ENCODE measurements at places on chromosomes 1 and 21.
A peak's percentile ranks its signal among the peaks of the same experiment; 100 is the strongest.

GRCh38 chr1:71245246-71245645 lies 164.4 kb upstream of the ZRANB2 start:
- no peak for DNase-seq

GRCh38 chr1:150987924-150988323 lies 5.8 kb downstream of the ANXA9 start:
- DNase-seq, result no peak

- no peak for DNase-seq
Measured at GRCh38 chr1:32948905-32949304, 15.7 kb downstream of the RNF19B start.

DNA sequence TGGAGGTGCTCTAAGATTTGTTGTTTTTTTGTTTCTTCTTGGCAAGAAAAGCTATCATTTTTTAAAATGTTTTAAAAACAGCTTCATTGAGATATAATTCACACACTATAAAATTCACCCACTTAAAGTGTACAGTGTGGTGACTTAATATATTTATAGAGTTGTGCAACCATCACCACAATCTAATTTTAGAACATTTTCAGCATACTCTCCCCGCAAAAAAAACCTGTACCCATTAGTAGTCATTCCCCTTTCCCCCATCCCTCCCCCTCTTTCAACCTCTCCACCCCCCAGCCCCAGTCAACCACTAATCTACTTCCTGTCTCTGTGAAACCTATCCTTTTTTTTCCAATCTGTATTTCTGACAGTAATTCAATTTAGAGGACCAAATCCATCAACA lies 30.6 kb downstream of the ZC3H11B start:
- DNase-seq, result no peak

DNA sequence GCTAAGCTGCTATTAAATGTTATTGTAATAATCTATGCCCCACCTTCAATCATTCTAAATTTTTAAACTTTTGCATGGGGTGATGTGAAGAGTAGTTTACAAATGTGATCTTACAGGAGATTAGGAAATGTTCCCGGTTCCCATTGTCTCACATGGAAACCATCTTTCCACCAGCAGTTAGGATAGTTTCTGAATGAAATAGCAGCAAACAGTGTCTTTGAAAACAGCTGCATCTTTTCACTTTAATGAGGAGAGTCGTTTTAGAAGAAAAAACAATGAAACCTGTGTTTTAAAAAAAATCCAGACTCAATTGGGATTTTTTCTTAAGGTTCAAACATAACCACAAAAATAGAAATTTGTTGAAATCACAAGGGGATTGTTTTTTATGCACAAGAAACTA lies 134.2 kb downstream of the TLR5 start:
- no peak for DNase-seq

DNA sequence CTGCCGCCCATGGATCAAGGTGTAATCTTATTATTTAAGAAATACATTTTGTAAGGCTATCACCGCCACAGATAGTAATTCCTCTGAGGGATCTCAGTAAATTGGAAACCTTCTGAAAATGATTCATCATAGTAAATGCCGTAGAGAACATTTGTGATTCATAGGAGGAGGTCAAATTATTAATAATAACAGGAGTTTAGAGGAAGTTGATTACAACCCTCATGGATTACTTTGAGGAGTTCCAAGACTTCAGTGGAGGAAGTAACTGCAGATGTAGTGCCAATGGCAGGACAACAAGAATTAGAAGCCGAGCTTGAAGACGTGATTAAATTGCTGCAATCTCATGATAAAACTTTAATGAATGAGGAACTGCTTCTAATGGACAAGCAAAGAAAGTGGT lies 280.1 kb downstream of the PTPRC start:
- no peak for DNase-seq

DNA sequence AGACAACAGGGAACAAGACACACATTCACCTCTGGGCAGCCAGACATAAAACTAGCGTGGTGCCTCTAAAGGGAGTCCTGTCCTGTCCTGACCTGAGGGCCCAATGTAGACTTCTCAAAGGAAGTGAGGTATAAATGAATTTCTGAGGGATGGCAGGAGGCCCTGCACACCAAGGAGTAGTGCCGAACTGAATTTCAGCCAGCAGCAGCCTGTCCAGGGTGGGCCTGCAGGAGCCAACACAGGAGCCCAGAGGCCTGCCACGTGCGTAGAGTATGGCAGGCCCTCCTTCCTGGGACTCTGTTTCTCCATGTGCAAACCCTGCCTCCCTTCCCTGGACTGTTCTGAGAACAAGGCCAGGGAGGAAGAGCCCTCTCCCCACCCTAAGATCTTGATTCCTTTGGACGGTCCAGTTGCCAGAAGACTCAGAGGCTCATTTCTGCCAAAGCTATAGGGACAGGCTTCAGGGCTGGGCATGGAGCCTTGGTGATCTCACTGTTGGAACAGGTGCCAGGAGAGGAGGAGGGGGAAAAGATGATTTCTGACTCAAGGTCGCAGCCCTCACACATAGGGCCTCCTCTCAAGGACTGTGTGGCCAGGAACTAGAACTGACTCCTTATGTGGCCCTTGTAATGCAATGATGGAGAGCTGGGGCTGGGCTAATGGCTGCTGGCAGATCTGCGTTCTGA lies 1.8 kb upstream of the FABP3 start:
- DNase-seq, result no peak

GRCh38 chr1:234722270-234722704 lies 112.3 kb upstream of the IRF2BP2 start:
- no peak for DNase-seq

DNA sequence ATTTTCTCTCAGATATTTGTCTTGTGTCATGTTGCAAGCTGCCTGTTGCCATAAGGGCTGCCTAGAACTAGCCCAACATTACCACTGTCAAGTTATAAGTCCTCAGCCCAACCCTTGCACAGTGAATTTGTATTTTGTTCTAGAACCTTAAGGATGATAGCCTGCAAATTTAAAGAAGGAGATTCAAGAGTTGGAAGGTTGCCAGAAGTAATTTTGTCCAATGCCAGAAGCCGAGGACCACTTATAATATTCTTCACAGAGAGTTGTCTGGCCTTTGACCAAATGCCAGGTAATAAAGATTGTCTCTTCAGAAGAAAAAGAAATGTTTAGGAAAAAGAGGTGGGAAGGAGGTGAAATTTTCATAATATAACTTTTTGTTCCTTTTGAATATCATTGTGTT lies 40.5 kb upstream of the SUCO start:
- no peak for DNase-seq

GRCh38 chr1:226560243-226560642 lies 11.7 kb downstream of the STUM start:
- DNase-seq, result no peak

- peak; percentile 14 for DNase-seq
Measured at GRCh38 chr1:110524311-110525248, 5.6 kb upstream of the KCNA10 start.

GRCh38 chr21:14748662-14749061 lies 202.5 kb upstream of the SAMSN1 start:
- no peak for DNase-seq

DNA sequence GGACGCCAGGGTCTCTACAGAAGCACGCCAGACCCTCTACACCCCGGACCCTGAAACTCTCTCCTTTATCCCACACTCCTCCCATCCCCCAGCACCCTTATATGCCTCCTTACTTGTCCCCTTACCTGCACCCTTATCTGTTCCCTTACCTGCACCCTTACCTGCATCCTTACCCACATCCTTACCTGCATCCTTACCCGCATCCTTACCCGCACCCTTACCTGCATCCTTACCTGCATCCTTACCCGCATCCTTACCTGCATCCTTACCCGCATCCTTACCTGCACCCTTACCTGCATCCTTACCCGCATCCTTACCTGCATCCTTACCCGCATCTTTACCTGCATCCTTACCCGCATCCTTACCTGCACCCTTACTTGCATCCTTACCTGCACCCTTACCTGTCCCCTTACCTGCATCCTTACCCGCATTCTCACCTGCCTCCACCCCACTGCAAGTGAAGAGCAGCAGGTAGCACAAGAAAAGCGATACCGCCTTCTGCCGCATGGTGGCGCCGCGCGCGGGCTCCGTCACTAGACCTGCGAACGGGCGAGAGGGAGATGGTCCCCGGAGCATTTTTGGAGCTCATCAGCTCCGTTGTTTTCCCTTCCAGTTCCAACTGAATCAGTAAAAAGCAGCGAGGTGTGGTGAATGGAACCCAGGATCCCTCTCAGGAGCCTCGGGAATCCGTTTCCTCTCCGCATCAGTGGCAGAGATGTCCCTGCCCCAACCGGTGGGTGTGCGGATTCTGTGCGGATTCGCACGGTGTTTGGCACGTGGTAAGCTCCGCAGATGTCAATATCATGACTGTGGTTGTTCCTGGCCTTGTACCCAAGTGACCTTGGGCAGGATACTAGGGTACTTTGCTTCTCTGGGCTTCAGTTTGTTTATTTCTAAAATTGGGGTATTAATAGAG lies 2.9 kb downstream of the IFI6 start:
- peak; percentile 92 for DNase-seq

GRCh38 chr21:21860888-21861287 lies 862.7 kb downstream of the NCAM2 start:
- no peak for DNase-seq

DNA sequence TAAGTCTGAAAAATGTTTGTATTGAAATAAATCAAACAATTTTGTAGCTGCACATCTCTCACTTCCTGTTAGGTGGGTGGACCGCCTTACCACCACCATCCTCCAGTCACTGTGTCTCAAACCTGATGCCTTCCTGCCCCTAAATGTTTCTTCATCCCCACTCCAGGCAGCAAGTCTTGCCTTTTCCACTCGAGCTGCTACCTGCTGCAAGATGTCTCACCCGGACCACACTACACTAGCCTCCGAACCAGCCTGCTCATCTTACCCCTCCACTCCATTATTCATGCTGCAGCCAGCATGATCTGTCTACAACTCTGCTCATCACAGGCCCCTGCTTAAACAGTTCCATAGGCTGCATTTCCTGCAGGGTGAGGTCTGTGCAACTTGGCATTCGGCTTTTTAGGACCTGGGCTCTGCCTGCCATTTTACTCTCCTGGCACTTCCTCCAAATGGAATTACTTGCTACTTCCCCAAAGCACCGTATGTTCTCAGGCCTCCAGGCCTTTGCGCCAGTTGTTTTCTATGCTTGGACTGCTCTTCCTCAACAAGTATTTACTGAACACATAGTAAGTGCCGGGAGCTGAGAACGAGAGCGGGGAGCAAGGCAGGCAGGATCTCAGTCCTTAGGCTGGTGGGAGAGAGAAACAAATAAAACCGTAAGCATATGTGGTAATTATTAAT lies 5.2 kb upstream of the SF3A3 start:
- no peak for DNase-seq

DNA sequence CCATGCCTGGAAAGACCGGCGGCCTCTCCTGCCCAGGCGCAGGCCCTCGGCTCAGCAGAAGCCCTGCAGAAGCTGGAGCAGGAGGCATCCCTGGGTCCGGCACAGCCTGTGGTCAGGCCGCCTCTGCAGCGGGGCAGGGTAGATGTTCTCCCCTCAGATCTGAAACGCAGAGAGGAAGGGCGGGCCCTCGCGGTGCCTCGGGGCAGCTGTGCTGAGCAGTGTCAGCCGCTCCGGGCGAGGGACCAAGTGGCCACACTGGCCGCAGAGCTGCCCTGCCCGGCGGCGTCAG lies 175.3 kb upstream of the ARHGEF16 start:
- no peak for DNase-seq

GRCh38 chr1:116087628-116088027 lies 23.6 kb upstream of the MAB21L3 start:
- DNase-seq, result no peak

GRCh38 chr21:41378849-41379248 lies 17.0 kb downstream of the MX2 start:
- DNase-seq, result no peak

DNA sequence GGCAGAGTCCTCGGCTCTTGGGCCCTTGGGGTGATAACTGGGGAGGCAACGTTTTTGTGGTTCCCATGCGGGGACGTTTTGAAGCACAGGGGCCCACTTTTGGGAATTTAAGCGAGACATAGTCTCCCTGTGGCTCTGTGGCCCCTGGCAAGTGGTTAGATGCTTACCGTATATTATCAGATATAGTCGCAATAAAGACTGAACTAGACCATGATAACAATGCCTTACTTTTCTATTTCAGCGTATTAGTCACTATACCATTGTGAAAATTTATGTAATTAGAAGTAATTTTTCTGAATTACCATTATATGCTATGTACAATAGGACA lies 538 bp upstream of the RCAN1 start:
- DNase-seq, result no peak

DNA sequence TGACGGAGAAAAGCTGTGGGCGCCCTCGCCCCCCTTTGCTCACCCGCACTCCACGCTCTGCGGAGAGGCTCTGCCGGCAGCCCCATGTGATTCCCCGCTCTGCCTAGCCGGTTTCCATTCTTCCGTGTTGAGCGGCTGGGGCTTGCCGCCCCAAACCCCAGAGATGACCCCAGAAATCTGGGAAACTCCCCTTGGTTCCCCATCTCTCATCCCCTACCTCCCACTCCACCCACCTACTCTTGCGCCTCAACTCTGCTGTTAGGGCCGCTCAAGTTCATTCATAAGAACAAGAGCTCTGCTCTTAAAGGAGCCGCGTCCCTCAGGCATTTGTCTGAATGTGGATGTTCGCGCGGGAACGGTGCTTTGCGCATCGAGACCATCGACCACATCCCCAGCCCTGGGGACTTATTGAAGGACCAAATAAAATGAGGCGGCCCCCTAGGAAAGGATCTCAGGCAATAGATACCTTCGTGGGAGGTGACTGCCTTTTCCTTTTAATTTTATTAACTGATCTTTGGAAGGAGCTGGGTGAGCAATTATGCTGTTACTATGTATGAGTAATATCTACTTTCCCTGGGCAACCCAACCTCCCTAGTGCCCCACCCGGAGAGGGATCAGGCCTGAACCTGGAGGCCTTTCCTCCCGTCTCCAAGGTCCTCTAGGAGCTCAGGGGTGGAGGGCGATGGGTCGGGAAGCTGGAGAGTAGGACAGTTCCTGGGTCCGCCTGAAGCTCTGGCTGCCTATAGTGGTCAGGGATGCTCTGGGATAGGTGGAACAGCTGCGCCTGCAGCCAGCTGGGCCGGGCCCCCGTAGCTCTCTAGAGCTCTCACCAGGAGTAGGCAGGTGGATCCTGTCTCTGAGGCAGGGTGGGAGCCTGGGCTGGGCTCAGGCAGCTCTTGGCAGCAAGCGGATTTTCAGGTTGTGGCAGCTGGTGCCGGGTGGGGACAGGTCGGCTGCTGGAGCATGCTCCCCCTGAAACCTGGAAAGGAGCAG lies 898 bp downstream of the MFSD2A start:
- DNase-seq, result peak; percentile 77

DNA sequence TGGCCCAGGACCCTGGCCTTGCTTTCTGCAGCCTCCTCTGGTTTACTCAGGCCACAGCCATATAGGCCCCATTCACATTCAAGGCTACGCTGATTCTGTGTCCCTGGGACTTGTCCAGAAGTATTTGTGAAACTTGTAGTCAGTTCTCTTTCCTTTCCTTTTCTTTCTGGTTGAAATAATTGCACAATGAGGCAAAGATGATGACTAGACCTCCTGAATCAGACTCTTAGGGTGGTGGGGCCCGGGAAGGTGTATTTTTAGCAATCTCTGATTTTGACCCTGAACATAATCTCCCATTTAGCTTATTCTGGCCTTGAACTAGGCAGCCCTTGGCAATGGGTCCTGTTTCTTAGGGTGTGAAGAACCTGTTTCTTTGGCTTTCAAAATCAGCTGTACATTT lies 39.9 kb downstream of the STUM start:
- no peak for DNase-seq

GRCh38 chr1:14538335-14538734 lies 60.1 kb upstream of the KAZN start:
- DNase-seq, result no peak

- no peak for DNase-seq
Measured at GRCh38 chr1:194296201-194296600, 1109.8 kb upstream of the B3GALT2 start.

GRCh38 chr1:116972674-116973030 lies 28.9 kb upstream of the CD101 start:
- no peak for DNase-seq

- no peak for DNase-seq
Measured at GRCh38 chr21:35651196-35651595, 409.1 kb downstream of the SETD4 start.
